Fibroblast of the conjunctiva (primary cell): ENCODE measurements at places on chromosomes 3 and 15.

DNA sequence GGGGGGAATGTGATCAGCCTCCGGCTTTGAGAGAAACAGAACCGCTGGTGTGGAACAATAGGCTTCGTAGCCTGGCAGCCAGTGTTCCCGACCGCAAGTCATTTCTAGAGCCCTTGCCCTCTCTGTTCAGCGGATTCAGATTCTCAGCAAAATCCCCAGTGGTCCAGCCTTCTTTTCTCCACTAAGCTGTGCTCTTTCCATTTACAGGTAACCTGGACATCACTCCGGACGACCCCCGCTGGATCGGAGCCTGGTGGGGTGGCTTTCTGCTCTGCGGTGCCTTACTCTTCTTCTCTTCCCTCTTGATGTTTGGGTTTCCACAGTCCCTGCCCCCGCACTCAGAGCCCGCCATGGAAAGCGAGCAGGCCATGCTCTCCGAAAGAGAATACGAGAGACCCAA lies 250.6 kb downstream of the SLCO3A1 start:
- DNase-seq: no peak

- DNase-seq: no peak
Measured at GRCh38 chr3:120854908-120855526, 53.0 kb upstream of the STXBP5L start.

DNA sequence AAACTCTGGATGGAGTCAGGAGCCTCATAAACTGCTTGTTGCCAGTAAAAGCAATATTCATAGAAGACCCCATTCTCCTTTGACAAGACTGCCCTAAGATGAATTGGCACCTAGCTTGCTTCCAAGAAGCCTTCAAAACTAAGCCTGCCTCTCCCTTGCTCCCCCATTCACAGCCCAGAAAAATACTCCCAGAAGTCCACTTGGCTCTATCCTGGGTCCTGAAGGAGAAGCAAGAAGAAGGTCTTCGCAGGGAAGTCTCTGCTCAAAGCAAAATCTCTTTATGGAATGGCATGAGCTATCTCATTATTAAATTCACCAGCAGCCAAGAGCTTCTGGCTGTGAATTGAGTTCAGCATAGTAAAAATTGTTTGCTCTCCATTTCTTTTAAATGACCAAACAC lies 230.2 kb upstream of the ARRDC4 start:
- no peak for DNase-seq

GRCh38 chr3:115977866-115978265 lies 354.6 kb downstream of the GAP43 start:
- no peak for DNase-seq

DNA sequence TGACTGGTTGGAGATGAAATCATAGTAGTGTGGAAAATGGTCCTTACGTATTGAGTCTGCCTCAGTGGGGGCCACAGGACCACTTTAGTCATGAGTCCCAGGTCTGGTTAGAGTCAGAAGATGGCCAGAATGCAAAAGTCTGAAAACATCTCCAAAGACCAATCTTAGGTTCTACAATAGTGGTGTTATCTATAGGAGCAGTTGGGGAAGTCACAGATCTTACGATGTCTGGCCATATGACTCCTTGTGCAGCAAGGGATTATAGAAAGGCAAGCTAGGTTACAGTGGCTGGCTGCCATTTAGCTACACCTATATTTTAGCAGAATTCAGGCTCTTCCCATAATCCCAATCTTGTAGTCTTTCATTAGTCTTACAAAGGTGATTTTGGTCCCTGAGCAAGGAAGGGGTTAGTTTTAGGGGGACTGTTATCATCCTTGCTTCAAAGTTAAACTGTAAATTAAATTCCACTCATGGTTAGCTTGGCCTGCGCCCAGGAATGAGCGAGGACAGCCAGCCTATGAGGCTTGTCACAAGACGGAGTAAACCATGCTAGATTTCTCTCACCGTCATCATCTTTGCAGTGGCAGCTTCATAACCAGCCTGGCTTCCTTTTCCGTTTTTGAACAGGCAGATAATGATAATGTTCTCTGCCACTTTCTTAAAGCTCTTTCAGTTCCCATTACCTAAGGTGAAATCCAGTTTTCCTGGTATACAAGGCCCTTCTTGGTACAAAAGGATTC lies 134.1 kb downstream of the VPS8 start:
- no peak for DNase-seq

DNA sequence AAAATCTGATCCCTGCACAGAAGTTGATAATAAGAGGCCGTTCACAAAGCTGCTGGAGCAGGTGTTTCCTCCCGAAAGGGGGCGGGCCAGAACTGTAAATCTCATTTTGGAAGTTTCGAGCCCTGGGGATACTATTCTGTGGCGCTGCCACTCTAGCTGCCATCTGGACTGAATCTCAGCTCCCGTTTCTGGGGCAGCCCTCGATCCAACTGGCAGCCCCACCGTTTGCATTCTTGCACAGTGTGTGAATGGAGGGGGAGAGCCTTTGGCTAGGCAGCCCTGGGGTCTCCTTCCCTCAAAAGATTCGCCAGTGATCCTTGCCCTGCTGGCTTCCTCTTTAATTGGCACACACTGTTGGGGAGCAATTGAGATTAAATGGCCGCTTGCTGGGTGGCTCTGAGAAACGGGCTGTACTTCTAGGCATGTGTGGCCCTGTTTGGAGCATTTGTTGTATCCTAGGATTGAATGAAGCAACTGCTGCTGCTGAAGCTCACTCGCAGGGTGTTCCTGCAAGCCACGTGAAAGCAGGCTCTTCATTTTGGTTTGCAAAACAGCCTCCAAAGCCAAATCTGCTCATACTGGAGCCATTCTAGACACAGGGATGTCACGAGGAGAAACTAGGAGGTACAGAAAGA lies 57.2 kb upstream of the TOPAZ1 start:
- no peak for DNase-seq

GRCh38 chr15:36914466-36914865 lies 185.9 kb downstream of the MEIS2 start:
- DNase-seq: no peak

DNA sequence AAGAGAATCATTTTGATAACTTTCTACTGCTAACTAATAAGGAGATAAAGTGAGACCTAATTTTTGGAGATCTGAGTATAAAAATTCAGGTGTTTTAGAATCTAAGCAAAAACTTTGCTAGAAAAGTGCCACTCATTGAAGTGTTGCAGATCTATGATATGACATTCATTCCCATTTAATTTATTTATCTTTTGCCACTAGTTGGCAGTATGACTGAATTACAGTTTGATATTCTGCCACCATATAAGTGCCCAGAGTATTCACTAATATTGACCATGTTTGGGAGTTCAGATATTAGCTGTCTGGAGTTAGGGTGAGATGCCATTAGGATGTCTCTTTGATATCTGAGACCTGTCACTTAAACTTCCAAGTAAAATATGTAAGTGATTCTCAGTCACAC lies 251.3 kb upstream of the GBE1 start:
- DNase-seq: no peak

- DNase-seq: no peak
Measured at GRCh38 chr15:33864360-33865075, 103.8 kb upstream of the CHRM5 start.

DNA sequence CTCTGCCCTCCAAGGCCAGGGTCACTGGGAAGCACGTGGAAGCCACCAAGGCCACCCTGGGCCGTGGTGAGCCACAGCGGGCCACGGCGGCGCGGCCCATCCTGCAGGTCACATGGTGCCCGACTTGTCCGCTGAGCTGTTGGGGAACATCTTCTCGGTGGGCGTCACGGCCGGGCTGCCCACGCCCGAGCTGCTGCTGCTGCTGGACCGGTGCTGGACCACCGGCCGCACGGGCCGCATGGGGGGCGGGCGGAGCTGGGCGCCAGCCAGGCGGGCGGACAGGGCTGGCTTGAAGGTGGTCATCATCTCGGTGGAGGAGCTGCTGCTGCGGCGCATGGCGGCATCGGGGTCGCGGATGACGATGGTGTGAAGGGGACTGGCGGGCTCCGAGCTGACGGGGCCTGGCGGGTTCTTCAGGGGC lies 22.1 kb upstream of the RAD18 start:
- no peak for DNase-seq
